ENCODE measurements at places on chromosomes 1 and 21. TPM values are rescaled to one million over a fixed set of nuclear protein-coding genes. Genes with fewer than 3 reads are reported as not detected.

GRCh38 chr1:207820568-207821463, 69.0 kb downstream of the CD46 start:
- no peak for DNase-seq

DNA sequence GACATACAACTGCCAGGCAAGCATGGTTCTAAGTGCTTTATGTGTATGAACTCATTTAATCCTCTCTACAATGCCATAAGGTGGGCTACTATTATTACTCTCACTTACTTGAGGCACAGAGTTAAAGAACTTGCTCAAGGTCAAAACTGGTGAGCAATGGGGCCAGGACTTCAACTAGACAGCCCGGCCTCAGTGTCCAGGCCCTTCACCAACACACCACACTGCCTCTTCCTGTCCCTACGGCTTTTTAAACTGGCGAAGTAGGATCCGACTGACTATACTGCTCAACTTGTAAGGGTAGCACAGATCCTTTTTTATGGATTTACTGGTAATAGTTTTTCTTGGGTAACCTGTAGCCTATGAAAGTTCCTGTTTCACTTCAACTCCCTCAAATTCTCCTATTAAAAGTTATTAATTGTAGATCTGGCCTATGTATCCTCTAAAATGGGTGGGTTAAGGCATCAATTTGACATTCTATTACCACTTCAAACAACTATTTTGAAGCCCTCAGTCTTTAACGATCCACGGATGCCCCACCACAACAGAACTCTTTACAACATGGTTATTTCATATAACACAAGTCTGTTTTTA, 4.3 kb downstream of the ERRFI1 start:
- DNase-seq: no peak

DNA sequence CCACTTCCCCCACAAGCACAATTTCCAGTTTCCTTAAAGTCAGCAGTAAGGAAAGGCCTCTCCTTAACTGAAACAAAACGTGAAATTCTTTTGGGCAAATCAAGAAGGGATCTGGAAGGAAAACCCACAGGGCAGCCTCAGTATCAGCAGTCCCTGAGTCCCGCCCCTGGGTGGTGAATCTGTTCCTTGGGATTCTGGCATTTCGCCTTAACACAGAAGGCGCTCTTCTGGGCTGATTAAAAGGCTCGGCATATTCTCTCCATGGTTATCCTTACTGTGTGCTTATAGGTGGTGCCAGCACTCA, 12.2 kb upstream of the RAB4A start:
- DNase-seq: no peak

The PTGS2 gene
- total RNA-seq: 1.1 TPM

DNA sequence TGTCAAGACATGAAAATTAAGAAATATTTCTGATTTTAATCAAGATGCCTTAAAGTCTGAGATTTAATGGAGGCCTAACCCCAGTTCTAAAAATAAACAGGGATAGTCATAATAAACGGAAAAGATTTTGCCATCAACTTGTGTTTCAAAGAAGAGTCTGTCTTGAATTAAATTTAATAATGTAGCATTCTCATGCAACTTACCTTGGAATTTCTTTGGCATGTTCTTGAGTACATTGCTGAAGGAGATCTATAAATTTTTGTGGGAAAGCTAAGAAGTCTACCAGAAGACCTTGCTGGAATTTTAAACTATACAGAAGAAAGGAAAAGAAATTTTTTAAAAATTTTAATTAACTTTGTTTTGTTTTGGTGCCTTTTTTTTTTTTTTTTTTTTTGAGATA, 10.6 kb downstream of the SASS6 start:
- no peak for DNase-seq

GRCh38 chr1:59126366-59126765, 170.5 kb upstream of the FGGY start:
- no peak for DNase-seq

GRCh38 chr1:30060738-30061137, 662.6 kb downstream of the MATN1 start:
- no peak for DNase-seq

DNA sequence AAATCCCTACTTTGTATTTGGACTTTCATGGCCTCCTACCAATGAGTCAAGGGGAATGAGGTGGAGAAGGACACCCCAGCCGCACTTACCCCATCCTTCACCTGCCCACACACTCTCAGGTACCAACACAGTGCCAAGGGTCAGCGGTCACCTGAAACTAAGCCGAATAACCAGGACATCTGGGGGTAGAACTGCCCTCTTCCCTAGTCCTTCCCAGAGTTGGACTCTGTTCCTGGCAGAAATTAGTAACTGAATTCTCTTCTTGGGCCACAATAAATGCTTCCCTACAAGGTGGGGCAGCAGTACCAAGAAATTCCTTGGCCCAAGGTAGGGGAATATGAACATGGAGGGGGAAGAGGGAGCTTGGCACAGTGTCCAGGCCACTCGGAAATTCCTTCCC, 7.3 kb downstream of the SLC45A3 start:
- no peak for DNase-seq

GRCh38 chr1:20371883-20372282, 81.2 kb downstream of the VWA5B1 start:
- DNase-seq: peak; percentile 56

The RAP1GAP gene
- 2.5 TPM for total RNA-seq

DNA sequence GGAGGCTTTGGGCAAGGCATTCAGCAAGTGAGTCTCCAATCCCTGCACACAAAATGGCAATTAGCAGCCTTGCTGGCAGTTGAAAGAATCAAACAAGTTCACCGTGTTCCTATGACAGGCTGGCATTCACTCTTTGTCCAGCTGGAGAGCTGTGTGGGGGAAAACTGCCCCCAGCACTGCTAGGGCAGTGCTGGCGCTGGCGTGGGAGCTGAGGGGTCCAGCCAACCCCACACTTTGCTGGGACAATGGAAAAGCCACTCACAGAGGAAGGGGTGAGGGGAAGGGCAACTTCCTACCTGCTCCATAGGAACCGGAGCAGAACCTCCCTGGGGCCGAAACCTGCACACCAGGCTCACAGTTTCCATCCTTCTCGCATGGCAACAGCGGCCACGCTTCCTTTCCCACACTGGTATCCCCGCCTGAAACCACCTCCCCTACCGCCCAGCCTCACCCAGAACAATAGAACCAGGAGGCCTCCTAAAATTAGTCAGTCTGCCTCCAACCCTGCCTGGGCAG, 26.7 kb upstream of the KCNN3 start:
- no peak for DNase-seq

The CBR3 gene
- 16.8 TPM for total RNA-seq

DNA sequence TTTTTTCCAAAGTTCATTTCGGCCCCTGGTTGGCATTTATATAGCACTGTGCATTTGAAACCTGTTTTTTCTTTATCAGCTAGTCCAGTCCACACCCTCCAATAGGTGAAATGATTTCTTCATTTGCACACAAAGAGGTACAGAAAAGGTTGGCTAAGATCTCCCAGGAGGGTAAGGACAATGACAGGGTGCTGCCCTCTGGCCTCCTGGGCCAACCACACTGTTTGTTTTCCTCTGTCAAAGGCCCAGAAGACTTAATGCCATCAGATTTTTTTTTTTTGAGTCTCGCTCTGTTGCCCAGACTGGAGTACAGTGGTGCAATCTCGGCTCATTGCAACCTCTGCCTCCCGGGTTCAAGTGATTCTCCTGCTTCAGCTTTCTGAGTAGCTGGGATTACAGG, 70.1 kb upstream of the EFHD2 start:
- DNase-seq: no peak

The SH2D5 gene
- total RNA-seq: 0.32 TPM

- DNase-seq: no peak
Observed at GRCh38 chr21:37098751-37099150, 25.7 kb downstream of the TTC3 start.

The KLF18 gene
- total RNA-seq: not detected

The AIM2 gene
- 67.6 TPM for total RNA-seq

GRCh38 chr1:38667626-38668025, 191.9 kb downstream of the RRAGC start:
- DNase-seq: no peak

The OR2T8 gene
- total RNA-seq: not detected

DNA sequence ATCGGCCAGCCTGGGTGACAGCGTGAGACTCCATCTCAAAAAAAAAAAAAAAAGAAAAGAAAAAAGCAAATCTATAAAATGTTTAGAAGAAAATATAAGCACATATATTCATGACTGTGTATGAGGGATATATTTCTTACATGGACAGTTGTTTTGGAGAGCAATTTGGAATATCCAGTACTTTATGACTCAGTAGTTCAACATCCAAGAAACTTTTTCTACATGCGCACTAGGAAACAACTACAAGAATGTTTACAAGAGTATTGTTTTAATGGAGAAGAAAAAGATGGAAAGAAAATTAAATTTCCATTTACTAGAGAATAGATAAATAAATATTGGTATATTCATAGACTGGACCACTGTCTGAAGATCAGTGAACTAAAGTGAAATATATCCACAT, 77.5 kb downstream of the MAST2 start:
- no peak for DNase-seq

The SFPQ gene
- total RNA-seq: 350 TPM

GRCh38 chr1:200290010-200290685, 119.7 kb downstream of the ZNF281 start:
- DNase-seq: no peak

The OR2L5 gene
- total RNA-seq: not detected

The C4BPA gene
- not detected for total RNA-seq

The CFAP126 gene
- not detected for total RNA-seq

The PPIH gene
- total RNA-seq: 111 TPM

GRCh38 chr1:169250022-169250421, 117.6 kb downstream of the NME7 start:
- no peak for DNase-seq

- peak; percentile 95 for DNase-seq
Observed at GRCh38 chr1:70354332-70355110, at the start of gene ANKRD13C. Gene ANKRD13C, minus strand, starts transcription at chr1:70354722. Its CDS starts 314 bp downstream, at chr1:70354408.

DNA sequence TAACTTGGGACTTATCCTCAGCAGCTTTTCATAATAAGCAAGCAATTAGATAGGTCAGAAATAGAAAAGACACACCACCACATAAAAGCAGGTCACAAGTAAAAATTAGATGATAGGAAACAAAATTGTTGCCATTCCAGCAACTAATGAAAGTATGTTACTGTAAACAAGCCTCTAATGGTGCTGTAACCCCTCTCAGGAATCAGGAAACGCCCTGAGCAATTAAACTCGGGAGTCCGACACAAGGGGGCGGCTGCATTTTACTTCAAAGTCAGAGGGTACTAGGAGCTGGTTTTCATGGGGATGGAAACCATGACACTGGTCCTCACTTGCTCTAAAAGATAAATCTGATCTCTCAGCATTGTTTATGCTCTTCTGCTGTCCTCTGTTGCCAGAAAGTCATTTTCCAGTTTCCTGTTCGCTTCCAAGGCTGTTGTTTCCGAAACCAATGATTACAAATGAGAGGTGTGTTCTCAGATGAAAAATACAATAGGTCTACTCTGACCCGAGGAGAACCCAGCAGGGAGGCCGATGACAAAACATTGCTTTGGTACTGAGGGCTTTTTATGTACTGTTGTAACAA, 93.4 kb downstream of the TGFBR3 start:
- no peak for DNase-seq

DNA sequence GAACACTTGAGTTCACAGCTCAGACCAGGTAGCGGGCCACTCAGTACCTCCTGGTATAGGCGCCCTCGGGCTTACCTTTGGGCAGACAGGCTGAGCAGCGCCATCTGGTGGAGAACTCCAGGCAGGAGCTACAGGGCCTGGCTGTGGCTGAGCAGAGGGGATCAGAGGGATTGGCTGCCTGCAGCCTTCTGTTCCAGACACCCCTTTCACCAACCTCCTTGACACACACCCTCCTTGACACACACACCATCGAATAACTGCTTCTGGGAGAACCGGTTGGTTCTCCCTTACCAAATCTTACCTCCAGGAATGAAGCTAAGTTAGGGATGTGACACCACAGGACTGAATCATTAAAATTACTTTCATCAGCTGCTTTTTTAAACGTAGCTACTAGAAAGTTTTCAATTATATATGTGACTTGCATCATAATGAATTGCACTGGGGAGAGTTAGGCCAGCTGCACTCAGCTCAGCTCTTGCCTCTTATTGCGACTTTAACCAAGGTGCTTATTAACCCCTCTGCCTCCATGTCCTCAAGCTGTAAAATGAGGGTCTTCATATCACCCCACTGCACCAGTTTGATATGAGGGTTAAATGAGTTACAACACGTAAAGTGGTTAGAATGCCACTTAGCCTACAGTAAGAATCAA, 6.6 kb downstream of the LIN28A start:
- peak; percentile 93 for DNase-seq

- no peak for DNase-seq
Observed at GRCh38 chr1:214452152-214452784, 99.1 kb downstream of the PTPN14 start.

The CYP4A11 gene
- not detected for total RNA-seq

DNA sequence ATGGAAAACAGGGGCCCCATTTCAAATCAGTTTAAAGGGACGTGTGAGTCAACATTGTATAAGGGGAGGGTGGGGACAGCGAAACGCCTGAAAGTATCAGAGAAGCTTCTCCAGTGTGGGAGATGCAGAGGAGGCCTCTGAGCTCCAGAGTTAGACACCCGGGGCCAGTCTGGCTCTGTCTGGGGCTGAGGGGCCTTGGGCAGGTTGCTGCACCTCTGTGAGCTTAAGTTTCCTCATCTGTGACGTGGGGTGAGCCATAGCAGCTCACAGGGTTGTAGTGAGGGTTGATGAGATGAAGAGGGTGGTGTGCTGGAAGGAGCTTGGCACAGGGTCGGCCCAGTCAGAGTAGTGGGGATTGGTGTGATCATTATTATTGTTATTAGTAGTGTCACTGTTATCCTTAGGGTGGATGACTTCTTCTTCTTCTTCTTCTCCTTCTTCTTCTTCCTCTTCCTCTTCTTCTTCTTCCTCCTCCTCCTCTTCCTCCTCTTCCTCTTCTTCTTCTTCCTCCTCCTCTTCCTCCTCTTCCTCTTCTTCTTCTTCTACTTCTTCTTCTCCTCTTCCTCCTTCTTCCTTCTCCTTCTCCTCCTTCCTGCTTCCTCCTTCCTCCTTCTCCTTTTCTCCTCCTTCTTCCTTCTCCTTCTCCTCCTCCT, 282.0 kb downstream of the PTPRU start:
- no peak for DNase-seq

The TMEM82 gene
- not detected for total RNA-seq

- DNase-seq: no peak
Observed at GRCh38 chr1:43049481-43049880, 90.8 kb upstream of the SLC2A1 start.

- DNase-seq: no peak
Observed at GRCh38 chr1:11649237-11649623, 5.0 kb downstream of the FBXO2 start.

DNA sequence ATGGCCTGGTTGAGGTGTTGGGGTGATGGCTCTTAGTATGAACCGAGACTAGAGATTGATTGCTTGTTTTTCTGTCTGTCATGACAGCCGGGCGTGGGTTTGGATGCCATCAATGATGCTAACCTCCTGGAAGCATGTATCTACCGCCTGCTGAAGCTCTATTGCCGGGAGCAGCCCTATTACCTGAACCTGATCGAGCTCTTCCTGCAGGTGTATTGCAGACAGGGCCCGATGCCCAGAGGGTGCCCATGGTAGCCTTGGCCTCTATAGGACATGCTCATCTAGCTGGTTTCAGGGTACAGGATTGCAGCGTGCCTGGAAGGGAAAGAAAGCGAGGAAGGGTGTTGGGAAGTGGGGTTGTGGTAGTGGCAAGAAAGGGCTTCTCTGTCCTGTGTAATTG, 2.6 kb upstream of the RUSC1 start:
- DNase-seq: no peak

Measured in activated CD4-positive, alpha-beta T cell treated with anti-CD3 and anti-CD28 coated beads for 36 hours (primary cell).